Esophagus mucosa (tissue), 1 donor: ENCODE measurements at places on chromosomes 2 and 18.

GRCh38 chr2:39661826-39662225, 3.9 kb upstream of the TMEM178A start:
- no peak for ATAC-seq

DNA sequence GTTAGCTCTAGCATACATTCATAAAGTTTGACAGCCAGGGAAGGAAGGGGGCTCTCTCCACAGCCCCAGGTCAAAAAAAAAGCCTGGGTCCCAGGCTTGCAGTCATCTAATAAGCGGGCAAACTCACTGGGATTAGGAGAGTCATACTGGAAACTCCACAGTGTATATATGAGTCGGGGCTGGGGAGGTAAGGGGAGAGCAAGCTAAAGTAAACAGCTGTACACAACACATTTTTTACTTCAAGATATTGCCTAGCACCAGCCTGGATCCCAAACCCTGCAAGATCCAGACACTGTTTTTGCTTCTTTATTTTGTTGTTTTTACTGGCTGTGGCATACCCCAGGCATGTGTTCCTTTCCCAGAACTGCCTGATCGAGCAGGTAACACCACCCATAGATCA, 291.3 kb upstream of the TANK start:
- ATAC-seq: no peak

DNA sequence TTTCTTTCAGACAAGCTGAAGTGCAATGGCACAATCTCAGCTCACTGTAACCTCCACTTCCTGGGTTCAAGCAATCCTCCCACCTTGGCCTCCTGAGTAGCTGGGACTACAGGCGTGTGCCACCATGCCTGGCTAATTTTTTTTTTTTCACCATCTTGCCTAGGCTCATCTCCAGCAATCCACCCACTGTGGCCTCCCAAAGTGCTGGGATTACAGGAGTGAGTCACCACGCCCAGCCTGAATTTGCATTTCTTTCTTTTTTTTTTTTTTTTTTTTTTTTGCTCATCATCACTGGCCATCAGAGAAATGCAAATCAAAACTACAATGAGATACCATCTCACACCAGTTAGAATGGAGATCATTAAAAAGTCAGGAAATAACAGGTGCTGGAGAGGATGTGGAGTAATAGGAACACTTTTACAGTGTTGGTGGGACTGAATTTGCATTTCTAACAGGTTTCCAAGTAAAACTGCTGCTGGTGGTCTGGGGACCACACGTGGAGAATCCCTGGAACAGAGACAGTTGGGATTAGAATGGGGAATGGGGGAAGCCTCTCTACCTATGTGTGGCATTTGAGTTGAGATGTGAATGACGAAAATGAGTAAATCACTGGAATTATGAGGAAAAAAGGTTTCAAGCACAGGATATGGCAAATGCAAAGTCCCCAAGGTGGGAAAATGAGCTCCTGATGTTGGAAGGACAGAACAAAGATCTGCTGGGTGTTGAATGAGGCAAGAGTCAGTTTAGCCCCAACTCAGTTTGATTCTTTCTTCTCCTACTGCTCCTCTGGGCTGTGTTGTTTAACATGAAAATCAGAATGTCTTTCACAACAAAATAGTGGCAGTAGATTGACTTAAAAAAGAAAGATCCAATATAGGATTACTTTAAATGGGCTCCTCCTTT, 88.8 kb upstream of the MAP4K4 start:
- ATAC-seq: no peak

GRCh38 chr2:42556315-42556890, 12.0 kb upstream of the MTA3 start:
- ATAC-seq: no peak

GRCh38 chr18:44341759-44342158, 338.9 kb upstream of the SETBP1 start:
- ATAC-seq: peak; percentile 88

DNA sequence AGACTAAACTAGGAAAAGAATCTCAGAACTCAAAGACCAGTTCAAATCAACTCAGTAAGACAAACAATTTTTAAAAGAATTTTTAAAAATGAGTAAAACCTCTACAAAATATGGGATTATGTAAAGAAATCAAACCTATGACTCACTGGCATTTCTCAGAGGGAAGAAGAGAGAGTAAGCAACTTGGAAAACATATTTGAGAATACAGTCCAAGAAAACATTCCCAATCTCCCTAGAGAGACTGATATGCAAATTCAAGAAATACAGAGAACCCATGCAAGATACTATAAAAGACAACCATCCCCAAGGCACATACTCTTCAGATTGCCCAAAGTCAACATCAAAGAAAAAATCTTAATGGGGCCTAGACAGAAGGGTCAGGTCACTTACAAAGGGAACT, 162.7 kb downstream of the WDPCP start:
- no peak for ATAC-seq

DNA sequence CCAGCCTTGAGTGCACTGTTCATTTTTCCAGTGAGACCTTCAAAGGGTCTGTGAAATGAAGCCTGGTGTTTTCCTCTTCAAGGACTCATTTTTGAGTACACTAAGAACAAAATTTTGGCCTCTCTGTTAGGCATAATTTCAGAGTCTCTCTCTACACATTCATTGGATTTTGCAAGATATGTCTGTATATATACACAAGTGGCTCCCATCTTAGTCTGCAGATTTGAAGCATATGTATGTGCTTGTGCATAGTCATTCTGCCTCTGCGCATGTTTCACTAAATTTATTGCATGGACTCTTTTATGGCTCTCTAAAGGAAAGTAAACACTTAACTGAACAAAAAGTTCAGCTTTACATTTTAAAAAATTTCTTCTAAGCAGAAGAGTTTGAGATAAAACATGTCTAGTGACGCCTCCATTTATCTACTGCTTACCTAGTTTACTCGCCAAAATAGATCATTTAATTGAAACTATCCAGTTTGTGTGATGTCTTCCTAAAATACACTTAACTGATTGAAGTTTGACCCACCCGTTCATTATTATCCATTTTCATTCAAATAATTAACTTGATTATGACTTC, 145.9 kb downstream of the FMNL2 start:
- ATAC-seq: no peak

GRCh38 chr18:48569139-48569914, 30.5 kb downstream of the CTIF start:
- no peak for ATAC-seq

GRCh38 chr2:238797537-238797936, 50.3 kb upstream of the TWIST2 start:
- ATAC-seq: no peak

- ATAC-seq: no peak
These were observed 46.5 kb downstream of the BIN1 start for GRCh38 chr2:127060264-127060945.

DNA sequence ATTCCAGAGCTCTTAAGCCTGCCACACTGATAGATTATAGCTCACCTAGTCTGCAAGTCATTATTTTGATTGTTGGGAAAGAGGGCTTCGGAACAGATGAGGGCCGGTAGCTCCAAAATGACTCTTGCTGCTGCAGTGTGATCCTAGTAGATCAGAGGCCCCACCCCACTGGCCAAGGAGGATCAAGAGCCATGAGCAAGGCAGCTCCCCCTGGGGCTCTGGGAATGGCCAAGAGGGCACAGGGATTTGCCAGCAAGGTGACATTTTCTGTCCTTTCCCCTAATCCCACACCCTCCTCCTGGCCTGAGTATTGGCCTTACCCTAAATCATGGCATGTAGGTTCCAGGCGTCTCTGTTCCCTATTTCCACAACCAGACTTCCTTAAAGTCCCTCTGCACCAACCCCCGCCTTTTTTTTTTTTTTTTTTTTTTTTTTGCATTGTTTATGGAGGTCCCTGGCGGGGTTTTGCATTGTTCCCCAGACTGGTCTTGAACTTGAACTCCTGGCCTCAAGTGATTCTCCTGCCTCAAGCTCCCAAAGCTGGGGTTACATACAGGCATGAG, 36.5 kb downstream of the EIF4E2 start:
- ATAC-seq: no peak

DNA sequence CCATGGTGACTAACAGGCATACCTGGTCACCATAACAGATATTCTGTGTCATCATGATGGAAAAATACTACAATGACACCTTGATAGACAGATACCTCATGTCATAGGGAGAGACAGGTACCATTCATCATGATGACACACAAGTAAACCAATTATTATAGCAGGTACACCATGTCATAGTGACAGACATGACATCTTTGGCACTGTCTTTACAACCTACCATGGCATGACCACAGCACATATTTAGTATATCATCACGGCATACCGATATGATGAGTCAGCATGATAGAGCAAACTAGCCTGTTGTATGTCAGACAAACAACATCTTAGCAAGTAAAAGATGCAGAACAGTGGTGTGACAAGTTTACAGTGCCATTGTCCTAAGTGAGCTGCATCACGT, 101.3 kb upstream of the KLHL29 start:
- peak; percentile 50 for ATAC-seq

GRCh38 chr2:8378016-8378810, 303.6 kb upstream of the ID2 start:
- ATAC-seq: no peak

DNA sequence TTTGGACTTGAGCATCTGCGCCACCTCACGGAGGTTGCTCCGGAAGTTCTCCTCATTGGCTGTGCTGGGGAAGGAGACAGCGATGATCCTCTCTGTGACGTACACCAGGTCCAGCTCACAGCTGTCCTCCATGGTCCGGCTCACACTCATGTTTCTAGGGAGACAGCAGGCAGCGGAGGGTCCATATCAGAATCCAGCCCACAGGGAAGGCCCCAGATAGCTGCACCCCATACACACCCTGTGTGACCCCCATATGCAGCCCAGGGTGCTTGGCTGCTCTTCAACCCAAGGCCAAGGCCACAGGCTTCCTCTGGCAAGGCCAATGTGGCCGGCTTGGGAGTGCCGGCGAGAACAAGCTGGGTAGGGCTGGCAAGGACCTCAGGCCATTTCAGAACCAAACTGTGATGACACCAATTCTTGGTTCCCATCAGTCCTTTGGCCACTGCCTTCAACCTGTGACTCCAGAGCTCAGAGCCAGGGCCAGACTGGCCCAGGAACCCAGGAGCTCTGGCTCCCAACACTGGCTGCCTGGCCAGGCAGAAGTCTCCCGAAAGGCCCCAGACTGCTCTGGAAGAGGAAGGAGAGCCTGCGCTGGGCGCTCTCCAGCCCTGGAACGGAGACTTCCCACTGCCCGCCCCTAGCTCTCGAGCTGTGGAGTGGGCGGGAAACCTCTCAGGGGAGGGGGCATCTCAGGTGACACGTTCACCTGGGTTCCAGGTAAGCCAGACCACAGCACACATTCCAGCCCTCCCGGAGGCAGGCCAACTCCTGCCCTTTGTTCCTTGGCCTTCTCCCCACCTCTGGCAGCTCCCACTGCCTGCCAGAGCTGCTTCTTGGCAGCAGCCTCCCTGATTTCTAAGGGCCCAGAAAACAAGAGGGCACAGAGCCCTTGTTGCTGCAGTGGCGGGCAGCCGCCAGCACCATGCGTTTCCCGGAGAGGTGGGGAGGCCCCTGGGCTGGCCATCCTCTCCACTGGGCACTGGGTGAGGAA, 104.7 kb downstream of the TNS1 start:
- peak; percentile 17 for ATAC-seq

DNA sequence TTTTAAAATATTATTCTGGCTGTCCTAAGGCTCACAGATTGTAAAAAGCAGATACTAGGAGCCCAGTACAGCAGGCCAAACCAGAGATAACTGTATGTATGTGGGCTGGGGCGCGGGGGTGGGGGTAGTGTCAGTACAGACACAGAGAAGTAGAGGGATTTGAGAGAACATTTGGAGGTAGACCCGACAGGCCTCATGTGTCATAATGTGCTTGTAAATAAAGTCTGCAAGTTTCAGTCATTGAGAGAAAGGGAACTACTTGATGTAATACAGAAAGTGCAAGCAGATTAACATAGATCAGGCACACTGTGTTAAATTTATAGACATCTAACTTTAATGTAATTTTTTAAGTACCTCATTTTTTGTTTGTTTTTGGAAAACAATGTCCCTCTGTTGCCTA, 7.4 kb upstream of the POLI start:
- ATAC-seq: no peak

DNA sequence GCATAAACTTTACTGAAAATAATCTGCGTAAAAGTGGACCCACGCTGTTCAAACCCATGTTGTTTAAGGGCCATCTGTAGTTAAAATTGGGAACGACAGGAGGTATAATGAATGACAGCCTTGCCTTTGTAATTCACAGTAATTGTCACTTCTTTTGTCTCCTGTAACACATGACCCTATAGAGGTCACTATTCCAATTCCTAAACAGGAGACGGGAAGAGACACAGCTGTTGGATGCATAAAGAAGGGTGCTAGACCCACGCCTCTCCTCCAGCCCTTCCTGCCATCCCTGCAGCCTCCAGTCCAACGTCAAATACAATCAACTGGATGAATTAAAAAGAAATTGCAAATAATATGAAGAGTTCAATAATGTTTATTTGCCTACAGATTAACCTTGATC, 63.1 kb upstream of the NFATC1 start:
- no peak for ATAC-seq

GRCh38 chr2:113237604-113238160, 41.0 kb downstream of the PAX8 start:
- ATAC-seq: no peak

- ATAC-seq: no peak
These were observed 931.7 kb upstream of the CELF4 start for GRCh38 chr18:38497266-38497665.

GRCh38 chr2:8548619-8549150, 133.2 kb upstream of the ID2 start:
- ATAC-seq: no peak

DNA sequence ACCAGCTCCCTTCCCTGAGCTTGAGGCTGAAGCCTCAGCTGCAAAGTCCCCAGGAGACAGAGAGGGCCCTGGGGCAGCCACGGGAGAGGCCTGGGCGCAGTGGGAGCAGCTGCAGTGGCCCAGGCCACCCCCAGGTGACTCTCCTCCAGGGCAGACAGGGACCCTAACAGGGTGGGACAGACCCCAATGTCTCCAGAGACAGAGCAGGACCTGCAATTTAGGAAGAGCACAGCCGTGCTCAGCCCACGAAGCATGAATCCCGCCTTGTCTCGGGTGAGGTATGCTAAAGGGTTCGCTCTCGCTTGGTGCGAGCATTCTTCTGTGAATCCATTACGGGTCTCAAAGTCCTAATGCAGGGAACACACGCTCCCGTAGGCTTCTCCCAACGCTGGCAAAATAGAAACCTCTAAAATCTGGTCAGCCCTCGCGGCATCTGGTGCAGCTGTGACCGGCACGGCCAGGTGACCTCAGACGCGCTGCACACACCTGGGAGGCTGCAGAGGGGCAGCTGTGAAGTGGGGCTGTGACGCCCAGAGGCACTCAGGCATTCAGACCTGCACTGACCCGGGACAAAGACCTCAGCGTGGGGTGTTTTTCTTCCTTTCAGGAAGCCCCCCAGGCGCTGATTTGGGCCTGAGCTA, 12.6 kb downstream of the MBP start:
- no peak for ATAC-seq

GRCh38 chr2:206000776-206001175, 85.2 kb downstream of the INO80D start:
- no peak for ATAC-seq

- ATAC-seq: no peak
These were observed 25.4 kb downstream of the WDR75 start for GRCh38 chr2:189466656-189467055.

- ATAC-seq: no peak
These were observed 81.6 kb downstream of the EPB41L3 start for GRCh38 chr18:5462227-5462626.
